ENCODE measurements at places on chromosomes 13 and 19.

DNA sequence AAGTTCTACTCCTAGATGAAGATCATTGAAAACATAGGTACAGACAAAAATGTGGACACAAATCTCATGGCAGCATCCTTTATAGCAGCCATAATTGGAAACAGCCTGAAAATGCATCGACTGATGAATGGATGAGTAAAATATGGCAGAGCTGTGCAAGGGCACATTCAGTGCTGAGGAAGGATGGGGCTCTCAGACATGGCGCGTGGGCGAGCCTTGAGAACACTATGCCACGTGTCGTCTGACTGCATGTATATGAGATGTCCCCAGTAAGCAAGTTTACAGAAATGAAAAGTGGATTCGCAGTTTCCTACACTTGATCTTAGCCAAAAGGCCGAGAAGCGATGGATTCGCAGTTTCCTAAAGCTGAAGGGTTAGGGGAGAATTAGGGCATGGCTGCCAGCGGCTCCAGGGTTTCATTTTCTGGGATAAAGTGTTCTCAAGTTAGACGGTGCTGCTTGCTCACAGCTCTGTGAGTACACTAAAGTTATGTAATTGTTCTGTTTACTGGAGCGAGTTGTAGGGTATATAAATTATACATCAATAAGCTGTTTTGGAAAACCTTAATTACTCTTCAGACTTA lies 78.0 kb downstream of the RAB20 start:
- no peak for DNase-seq

DNA sequence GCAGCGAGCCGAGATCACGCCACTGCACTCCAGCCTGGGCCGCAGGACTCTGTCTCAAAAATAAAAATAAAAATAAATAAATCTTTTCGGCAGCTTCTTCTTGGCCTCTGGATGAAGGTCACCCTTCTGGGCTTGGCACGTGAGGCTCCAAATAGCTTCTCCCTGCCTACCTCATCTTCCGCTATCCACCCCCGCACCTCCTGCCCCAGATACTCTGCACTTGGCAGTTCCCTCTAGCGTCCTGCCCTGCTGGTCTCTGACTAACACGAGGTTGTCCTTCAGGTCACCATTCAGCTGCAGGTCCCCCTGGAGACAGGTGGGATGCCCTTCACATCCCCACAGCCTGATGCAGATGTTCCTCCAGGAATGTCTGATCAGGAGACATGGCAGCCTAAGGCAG lies 8.5 kb upstream of the CCL25 start:
- no peak for DNase-seq

DNA sequence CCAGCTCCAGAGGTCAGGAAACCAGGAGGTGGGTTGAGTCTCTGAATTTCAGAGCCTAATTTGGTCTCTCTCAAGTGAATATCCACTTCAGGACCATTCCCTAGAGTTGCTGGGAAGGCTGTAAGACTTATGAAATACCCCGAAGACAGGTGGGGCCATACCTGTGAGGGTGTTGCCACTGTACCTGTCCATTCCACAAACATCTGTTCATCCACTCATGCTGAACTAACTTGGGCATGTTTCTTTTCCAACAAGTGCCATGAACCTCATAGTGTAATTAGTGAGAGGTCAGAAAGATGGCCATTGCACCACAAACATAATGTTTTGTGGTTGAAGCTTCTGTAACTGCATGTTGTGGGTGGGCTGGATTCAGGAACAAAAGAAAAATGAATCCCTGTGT lies 7.8 kb downstream of the ILF3 start:
- no peak for DNase-seq

- no peak for DNase-seq
Measured at GRCh38 chr19:33831825-33832224, 35.2 kb downstream of the KCTD15 start.

GRCh38 chr13:87684850-87685742 lies 13.9 kb downstream of the SLITRK5 start:
- DNase-seq = no peak

DNA sequence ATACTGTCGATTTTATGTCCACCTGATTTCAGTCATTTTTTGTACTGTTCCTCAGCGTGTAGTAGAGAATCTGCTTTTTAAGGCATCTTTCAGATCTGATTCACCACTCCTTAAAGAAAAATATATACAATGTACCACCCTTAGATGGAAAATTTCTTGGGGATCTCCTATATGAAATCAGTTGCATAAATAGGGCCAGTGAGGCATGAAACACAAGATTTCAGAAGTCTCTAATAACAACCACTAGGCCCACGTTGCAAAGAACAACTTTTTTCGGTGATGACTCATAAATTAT lies 1.4 kb downstream of the USP12 start:
- DNase-seq = no peak

DNA sequence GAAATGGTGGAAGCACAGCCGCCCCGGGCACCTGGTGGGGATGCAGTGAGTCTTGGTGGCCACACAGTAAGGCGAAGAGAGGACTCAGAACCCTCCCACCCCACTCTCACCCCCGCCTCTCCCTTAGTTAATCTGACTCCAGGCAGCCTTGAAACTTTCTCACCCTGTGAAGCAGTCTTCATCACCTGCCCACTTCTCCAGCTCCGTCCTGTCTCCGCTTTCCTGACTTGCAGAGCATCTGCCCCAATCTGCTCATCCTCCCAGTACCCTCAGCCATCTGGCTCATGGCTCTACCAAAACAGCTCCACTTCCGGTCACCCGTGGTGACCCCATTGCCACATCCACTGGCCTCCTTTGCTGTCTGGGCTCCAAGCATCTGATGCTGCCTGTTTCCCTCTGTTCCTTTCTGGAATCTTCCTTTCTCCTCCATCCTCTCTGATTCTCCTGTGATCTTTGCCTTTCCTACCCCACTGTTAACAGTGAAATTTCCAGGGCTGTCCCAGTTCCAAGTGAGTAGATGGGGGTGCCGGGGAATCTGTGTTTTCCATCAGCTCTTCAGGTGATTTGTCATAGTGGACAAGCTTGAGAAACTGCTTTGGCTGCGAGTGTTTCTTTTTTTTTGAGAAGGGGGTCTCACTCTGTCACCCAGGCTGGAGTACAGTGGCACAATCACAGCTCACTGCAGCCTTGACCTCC lies 4.3 kb downstream of the USF2 start:
- DNase-seq = no peak

DNA sequence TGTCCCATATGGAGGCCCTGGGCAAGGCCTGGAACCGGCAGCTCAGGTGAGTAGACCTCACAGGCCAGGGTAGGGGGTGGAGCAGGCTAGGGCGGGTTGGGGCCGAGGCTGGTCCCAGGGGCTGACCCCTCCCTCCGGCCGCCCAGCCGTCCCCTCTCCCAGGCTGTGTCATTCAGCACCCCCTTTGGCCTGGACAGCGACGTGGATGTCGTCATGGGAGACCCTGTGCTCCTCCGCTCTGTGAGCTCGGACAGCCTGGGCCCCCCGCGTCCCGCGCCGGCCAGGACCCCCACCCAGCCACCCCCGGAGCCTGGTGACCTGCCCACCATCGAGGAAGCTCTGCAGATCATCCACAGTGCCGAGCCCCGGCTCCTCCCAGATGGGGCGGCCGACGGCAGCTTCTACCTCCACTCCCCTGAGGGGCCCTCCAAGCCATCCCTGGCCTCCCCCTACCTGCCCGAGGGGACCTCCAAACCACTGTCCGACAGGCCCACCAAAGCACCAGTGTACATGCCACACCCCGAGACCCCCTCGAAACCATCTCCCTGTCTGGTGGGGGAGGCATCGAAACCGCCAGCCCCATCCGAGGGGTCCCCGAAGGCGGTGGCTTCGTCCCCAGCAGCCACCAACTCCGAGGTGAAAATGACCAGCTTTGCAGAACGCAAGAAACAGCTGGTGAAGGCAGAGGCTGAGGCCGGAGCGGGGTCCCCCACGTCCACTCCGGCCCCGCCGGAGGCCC lies 16.0 kb downstream of the CAMSAP3 start:
- no peak for DNase-seq
